NCI-H524 (cell line): ENCODE measurements at places on chromosomes 2 and 18.
A peak's percentile ranks its signal among the peaks of the same experiment; 100 is the strongest.

DNA sequence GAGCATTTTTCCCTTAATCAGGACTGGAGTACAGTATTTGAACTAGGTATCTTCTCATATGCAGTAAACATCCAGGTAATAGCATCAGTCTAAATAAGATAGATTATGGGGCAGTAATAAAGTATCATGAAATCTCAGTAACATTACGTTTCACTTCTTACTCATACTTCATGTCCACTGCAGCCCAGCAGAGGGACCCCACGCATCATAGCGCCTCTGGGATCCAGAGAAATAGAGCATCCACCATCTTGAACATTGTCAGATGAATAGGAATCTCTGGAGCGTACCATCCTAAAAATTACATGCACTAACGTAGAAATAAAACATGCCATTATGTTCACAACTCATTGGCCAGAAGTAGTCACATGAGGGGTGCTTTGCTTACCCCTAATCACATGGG is 499.0 kb downstream of the CPS1 start:
- no peak for DNase-seq

GRCh38 chr2:114022360-114023085 is 132.6 kb downstream of the ACTR3 start:
- DNase-seq, result no peak

- no peak for DNase-seq
Observed at GRCh38 chr2:98404556-98405250, 40.0 kb upstream of the INPP4A start.

GRCh38 chr2:172366596-172367150 is 60.7 kb upstream of the ITGA6 start:
- DNase-seq, result no peak

- no peak for DNase-seq
Observed at GRCh38 chr2:143476336-143477087, 347.3 kb downstream of the ARHGAP15 start.

GRCh38 chr2:215874418-215874817 is 138.9 kb downstream of the MREG start:
- no peak for DNase-seq

DNA sequence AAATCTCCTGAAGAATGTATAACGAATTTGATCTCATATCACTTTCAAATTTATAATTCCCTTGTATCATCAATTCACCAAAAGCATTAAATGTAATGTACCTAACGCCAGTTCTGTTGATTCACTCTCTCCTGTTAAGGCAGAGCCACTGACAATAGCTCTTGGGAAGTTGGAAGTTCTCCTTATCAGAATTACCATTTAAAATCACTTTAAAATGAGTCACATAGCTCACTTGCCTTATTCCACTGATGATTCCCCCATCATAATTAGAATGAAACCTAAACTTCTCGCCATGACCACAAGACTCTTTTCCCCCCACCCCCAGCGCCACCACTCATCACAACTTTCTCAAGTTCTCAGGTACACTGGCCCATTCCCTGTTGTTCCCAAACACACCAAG is 117.1 kb downstream of the PID1 start:
- DNase-seq, result no peak

GRCh38 chr2:102603904-102604303 is 15.4 kb upstream of the SLC9A2 start:
- no peak for DNase-seq

GRCh38 chr18:75346671-75347070 is 80.8 kb downstream of the SMIM21 start:
- no peak for DNase-seq

- DNase-seq, result no peak
Observed at GRCh38 chr2:64711252-64711800, 57.6 kb upstream of the SERTAD2 start.

DNA sequence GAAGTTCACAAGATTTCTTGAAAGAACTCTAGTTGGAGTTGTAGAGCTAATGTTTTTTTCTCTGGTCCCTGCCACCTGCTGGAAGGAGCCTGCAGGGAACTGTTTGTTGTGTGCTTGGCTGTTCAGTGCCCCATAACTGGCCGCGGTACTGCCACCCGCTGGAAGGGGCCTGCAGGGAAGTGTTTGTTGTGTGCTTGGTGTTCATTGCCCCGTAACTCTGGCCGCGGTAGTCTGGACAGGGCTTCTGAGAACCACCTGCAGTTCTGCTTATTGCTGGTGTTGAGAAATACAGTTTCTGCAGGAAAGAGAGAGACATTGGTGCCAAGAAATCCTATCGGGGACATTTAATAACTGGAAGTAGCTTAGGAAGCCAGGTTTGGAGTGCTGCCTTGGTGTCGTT is 58.1 kb downstream of the AGAP1 start:
- peak; percentile 59 for DNase-seq

DNA sequence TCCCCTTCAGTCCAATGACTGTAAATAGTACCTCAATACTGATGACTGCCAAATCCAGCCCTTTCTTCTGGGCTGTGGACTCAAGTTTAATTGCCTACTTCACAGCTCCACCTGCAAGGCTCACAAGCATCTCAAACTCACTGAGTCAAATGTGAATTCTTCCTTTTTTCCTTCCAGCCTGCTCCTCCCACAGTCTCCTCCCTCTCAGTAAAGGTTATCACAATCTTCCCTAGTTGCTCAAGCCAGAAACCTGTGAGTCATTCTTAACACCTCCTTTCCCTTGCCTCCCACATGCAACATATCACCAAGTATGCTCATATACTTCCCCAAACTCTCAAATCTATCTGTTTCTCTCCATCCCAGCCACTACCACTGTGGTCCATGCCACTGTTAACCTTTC is 3.7 kb upstream of the MFSD6 start:
- no peak for DNase-seq
